ENCODE measurements at places on chromosomes 5 and 9.

DNA sequence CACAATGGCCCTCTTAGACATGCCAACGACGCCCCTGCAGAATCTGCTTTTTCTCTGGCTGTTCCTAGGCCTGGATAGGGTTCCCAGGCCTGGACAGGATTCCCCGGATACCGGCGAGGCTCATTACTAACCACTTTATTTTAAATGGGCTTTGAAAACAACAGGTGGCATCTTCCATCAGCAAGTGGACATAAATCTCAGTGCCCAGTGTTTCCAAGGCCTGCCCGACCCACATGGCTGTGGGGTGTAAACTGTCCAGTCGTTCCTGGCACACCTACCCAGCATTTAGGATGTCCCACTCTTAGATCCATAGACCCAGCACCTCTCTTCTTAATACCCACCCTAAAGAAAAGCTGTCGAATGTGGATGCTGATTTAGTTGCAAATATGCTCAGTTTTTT lies 896 bp downstream of the CMBL start:
- DNase-seq = no peak

GRCh38 chr5:167652690-167653089 lies 638.8 kb upstream of the WWC1 start:
- no peak for DNase-seq

DNA sequence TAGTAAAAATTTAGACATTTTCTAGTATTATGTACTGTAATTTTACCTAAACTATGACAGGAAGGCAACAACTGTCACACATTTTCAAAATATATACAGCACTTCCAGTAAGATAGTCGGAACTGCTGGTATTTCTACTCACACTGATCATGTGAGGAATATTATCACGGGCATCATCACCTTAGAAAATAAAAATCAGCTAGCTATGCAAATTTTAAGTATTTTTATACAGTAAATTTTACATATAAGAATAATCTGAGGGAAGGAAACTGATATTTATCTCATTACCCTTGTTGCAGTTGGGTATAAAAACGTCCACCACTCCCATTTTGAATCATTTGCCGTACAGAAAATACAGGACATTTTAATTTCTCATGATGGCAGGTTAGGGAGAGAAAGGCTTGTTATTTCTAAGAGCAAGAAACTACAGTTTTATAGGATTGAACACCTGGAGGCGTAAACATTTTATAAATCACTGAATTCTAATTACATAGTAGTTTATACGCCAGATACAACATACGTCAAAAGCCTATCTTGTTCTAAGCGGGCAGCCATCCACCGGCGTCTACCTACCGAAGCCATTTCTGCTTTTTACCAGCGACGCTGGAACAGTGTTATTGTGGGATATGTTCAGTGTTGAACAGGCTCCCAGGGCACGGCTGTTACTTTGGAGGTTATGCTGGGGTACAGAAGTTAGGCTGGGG lies 729 bp upstream of the TNPO1 start:
- no peak for DNase-seq

DNA sequence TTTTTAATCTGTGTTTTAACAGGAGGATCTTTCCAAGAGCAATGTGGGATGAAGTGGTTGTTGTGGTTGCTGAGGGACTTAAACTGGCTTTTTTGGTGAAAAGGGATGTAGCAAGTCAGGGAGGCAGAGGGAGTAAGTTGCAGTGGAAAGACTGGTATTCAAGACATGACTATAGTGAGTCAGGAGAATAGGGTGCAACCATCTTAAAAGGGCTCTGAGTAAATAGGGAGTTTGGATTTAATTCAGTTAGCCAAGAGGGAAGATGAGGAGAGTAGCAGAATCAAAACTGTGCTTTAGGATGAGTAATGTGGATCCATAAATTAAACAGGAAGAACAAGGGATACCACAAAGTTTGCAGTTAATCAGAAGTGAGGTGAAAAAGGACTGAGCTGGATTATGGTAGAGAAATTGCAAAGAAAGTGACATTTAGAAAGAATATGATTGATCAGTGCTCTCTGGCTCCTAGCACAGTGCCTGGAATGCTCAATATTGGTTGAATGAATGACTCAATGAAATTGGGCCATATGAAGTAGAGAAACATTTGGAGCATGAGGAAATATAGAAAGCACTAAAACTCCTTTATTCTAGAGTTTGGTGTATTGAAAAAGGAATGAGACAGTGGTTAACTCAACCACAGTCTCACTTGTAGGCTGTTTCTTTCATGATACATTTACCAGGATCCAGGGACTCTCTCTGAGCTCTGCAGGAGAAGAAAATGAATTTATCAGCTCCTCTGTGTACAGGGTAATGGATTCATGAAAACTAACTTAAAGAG lies 5.1 kb downstream of the POLR3G start:
- no peak for DNase-seq

DNA sequence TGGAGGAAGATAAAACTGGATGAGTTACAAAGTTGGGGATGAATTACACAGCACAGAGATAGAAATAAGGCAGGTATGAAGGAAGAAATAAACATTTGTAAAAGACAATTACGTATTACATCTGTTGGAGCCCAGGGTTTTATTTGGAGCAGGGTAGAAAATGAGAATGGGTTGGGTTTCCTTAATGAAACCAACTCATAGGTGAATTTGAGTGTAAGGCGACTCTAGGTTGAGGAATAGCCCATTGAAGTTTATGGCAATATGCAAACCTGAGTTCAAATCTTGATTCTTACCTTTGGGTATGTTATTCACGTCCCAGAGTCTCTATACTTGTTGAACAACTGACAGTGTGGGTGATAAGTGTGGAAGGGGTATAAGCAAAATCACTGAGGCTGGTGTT lies 422.3 kb upstream of the WWC1 start:
- no peak for DNase-seq

DNA sequence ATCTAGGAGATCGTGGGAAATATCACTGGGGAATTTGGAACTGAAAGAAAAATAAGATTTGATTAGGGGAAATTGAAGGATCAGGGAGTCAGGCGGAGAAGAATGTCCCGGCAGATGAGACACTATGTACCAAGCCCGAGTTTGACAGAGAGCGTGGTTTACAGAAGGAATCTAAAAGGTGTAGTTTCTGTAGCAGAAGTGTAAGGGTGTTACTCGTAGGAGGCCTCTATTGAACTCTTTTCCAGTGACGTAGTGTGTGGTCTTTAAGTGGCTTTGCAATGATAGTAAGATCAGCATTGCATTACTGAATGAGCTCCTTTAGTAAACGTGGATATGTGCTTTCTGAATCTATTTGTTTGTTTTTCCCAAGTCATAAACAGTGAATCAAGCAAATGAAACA lies 59.3 kb upstream of the CDKN2B start:
- DNase-seq = no peak

GRCh38 chr9:89684912-89685636 lies 80.3 kb downstream of the GADD45G start:
- no peak for DNase-seq

DNA sequence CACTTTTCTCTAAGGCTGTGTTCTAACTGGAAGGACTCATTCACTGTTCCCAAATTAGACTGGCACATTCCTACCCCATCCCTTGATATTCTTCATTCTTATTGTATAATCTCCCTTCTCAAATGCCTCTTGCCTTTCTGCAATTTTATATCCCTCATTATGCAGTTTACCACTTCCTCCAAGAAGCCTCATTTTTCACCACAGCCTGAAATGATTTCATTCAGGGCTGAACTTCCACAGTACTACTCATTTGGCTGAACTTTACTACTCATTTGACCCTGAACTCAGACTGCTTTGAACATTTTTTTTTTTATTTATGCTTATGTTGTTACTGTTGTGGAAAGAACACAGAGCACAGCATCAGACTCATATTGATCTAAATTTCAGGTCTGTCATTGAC lies 32.7 kb downstream of the GRIA1 start:
- no peak for DNase-seq

GRCh38 chr9:96173640-96174039 lies 128.3 kb downstream of the HSD17B3 start:
- no peak for DNase-seq

- DNase-seq = no peak
Observed at GRCh38 chr9:107675351-107676259, 186.0 kb upstream of the KLF4 start.

- DNase-seq = no peak
Observed at GRCh38 chr9:25117791-25118190, 560.5 kb downstream of the TUSC1 start.

GRCh38 chr9:84111726-84112125 lies 131.1 kb downstream of the RMI1 start:
- no peak for DNase-seq

- DNase-seq = no peak
Observed at GRCh38 chr5:143080982-143081381, 310.8 kb downstream of the ARHGAP26 start.

GRCh38 chr5:10528056-10528816 lies 35.6 kb upstream of the ANKRD33B start:
- no peak for DNase-seq

DNA sequence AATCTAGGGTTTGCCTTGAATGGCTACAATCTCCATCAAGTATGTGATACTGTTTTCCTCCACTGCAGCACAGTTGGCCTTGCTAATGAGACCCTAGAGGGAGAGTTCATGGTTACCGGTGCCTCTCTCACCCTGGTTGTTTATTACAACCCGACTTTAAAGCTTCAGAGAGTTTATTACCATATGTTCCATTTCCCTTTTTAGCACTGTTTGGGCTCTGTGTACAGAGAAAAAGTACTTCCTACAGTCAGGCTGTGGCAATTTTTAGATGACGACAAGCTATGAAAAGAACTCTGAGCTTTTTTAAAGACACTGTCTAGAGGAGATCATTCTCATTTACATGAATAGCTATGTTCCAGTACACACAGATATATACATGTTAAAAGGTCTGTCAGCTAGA lies 48.8 kb upstream of the PLCXD3 start:
- no peak for DNase-seq

- no peak for DNase-seq
Observed at GRCh38 chr5:109694451-109694891, 4.7 kb downstream of the MAN2A1 start.

DNA sequence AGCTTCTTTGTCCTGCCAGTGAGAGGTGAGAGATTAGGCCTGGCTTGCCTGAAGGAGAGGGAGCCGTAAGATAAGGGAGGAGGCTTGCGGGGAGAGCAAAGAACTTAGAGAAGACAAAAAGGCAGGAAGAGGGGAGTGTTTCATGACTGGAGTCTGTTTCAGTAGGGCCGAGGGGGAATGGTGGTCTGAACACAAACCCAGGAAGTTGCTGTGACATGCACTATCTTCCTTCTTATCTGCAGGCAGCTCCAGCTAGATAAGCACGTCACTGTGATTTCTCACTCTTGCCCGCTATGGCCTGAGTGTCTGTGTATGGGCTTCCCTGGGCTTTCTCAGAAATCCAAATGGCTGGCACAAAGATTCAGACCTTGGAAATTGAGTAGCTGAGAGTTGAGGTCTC lies 307.5 kb upstream of the CLINT1 start:
- no peak for DNase-seq

GRCh38 chr5:3794611-3795010 lies 199.0 kb downstream of the IRX1 start:
- DNase-seq = no peak

DNA sequence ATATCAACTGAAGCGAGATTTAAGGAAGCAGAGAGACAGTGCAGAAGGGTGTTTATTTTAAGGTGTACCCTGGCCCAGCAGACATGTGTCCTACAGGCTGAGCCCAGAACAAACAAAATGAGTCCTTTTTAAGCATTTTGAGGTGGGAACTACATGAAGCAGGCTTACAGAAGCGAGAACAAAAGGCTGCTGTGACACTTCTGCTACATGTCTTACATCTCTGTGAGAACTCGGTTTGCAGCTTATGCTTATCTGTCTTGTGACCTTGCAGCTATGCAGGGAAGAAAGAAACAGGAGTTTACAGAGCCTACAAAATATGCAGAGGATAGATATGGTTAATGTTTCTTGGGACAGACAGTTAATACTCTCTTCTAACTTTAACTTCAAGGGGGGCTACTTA lies 295.9 kb downstream of the CEMIP2 start:
- no peak for DNase-seq

DNA sequence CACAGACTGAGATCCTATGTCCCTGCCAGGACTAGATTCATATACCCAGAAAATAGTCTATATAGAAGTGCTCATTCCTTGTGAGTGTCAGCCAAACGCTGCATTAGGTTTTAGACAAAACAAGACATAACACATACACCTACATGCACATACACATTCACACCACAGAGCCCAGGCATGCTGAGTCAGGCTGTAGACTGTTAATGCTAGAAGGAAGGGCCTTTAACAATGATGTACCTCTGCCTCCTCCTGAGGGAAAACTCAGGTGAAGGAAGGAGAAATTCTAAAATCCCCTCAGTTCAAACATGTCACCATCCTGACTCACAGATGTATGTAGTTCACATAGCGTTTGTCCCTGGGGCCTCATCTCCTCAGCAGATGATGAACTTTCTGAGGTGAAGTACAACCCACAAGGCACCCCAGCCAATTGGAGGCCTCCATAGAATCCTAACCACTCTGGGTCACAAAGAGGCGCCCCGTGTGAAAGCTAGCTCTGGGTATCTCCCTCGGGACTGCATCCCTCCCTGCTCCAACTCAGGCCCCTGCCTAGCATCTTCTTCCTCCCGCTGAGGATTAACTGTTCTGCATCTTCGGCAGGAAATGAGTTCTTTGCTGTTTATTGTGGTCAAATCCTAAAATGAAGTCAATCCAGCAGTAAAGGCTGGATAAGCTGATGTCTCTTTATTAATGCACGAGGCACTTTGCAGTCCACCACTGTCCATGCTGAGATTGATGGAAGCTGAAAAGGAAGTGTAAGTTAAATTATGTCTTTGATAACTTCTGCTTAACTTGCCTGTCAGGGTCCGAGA lies 40.8 kb upstream of the FSTL4 start:
- DNase-seq = no peak

- DNase-seq = no peak
Observed at GRCh38 chr9:73548201-73548600, 396.5 kb downstream of the ANXA1 start.

- no peak for DNase-seq
Observed at GRCh38 chr9:82722051-82722450, 340.9 kb downstream of the RASEF start.

GRCh38 chr9:112754578-112754977 lies 4.0 kb downstream of the SNX30 start:
- no peak for DNase-seq

DNA sequence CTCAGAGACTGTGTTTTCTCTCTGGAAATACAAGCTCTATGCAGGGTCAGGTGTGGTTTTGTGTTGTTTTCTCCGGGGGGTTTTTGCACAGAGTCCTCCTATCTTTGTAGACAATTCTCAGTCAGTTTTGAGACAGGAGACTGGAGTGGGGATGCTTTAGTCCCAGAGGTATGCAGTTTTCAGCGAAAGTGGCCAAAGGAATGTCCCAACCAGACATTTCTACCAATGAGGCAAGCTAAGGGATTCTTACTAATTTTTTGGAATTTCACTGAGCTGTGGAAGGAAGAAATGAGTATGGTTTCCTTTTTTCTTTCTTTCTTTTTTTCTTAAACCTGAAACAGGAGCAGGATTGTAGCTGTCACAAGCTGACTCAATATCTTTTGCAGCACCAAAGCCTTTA lies 35.3 kb upstream of the PLPP1 start:
- DNase-seq = no peak

GRCh38 chr9:118596374-118597015 lies 772.7 kb downstream of the BRINP1 start:
- DNase-seq = no peak

All from stimulated activated CD8-positive, alpha-beta memory T cell treated with anti-CD3 and anti-CD28 coated beads, Interleukin-4, amount 100 ng/mL, for 1 hour (primary cell).